ENCODE measurements at places on chromosomes 11 and 22.

DNA sequence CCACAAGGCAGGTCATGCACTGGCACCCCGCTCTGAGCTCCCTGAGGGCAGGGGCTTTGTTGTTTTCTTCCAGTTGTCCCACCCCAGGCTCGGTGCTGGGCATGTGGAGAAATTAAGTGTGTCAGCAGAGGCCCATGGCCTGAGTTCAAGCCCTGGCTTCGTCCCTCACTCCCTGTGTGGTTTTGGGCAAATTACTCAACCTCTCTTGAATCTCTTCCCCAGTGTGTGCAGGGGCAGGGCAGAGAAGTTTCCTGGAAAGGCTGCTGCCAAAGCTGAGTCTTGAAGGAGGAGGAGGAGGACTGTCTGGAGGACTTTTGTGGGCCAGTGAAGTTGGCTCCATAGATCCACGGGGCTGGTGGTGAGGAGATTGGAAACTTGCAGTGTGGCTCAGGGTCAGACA, 138.1 kb upstream of the E2F8 start:
- no peak for DNase-seq

GRCh38 chr11:35914816-35915215, 29.0 kb upstream of the LDLRAD3 start:
- no peak for DNase-seq

DNA sequence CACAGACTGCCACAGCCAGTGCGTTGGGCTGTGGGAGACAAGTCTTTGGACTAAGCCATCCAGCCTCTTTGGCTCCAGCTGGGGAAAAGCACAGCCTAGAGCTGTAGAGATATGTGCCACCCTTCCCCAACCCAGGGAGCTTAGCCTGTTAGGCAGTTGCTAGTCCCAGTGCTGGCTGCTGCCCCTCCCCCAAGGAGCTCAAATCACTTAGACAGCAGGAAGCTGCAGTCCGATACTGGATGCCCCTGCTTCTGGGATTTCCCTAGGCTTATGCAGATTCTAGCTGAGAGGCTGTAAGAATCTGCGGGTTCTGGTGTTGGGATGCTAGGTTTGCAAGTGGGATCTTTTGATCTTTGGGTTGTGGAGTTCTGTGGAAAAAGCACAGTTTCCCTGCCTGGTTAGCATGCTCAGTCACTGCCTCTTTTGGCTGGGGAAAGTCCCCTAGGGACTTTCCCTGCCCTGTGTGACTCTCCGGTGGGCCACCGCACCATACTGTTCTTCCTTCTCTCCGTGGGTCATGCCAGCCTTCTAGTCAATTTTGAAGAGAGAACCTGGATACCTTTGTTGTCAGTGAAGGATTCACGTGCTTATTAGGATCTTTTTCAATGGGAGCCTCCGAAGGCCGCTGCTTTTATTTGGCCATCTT, 792.0 kb downstream of the KCNA4 start:
- DNase-seq, result no peak

- DNase-seq, result no peak
These were observed 15.6 kb downstream of the CEP57 start for GRCh38 chr11:95805869-95806268.

- DNase-seq, result no peak
These were observed 23.1 kb downstream of the PRDM11 start for GRCh38 chr11:45169310-45170072.

DNA sequence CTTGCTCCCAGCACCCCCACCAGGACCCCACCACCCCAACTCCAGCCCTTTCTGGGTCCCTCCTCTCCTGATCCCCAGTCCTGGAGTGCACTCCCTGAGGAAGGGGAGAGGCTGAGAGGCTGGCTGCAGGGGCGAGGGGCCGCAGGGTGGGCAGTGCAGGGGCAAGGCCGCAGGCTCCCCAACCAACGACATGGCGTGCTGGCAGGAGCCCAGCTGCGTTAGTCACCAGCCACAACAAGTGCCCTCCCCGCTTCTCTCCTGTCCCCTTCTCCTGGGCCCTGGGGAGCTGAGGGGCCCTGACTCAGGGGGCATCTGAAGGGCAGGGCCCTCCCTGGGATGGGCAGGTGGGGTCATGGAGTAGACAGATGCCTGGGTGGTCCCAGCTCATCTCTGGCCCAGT, 2.3 kb downstream of the CABP7 start:
- DNase-seq, result no peak

DNA sequence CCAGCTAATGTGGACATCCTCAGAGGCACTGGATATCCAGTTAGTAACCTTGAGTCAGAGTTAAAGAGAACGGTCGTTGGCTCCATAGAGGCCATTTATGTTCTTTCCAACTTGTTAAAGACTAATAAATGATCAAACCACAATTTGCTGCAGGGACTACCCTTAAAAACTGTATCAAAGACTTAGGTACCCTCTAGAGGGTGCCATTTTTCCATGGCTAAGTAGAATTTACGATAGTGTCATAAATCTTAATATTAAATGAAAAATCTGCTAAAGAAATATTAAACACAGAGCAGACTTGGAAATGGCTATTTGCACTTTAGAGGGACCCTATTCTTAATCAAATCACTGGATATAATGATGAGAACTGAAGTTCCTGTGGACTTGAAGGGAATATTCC, 685.2 kb upstream of the CHORDC1 start:
- DNase-seq, result no peak

GRCh38 chr22:25060522-25061071, 108.1 kb downstream of the KIAA1671 start:
- no peak for DNase-seq

- DNase-seq, result no peak
These were observed 34.3 kb downstream of the MYEOV start for GRCh38 chr11:69328231-69328630.

- DNase-seq, result no peak
These were observed 33.1 kb upstream of the ETS1 start for GRCh38 chr11:128620309-128621100.

- no peak for DNase-seq
These were observed 4.1 kb downstream of the TRIM3 start for GRCh38 chr11:6469599-6469998.

DNA sequence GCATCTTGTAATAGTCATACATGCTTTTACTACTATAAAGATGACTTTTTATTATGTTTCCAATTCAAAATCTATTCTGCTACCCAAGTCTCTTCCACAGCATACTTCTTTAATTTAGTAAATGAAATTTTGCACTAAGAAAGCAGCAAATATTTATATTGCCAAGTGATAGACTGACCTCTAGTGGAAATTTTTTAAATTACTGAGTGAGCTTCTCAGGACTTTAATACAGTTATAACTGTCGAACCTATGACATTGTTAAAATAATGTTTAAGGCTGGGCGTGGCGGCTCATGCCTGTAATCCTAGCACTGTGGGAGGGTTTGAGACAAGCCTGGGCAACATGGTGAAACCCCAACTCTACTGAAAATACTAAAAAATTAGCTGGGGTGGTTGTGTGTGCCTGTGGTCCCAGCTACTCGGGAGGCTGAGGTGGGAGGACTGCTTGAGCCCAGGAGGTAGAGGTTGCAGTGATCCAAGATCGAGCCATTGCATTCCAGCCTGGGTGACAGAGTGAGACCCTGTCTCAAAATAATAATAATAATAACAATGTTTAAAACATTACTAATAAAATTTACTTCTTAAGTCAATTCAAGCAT, 27.3 kb downstream of the STK33 start:
- DNase-seq, result no peak

GRCh38 chr11:64119700-64120099, 46.2 kb downstream of the MACROD1 start:
- DNase-seq, result no peak

DNA sequence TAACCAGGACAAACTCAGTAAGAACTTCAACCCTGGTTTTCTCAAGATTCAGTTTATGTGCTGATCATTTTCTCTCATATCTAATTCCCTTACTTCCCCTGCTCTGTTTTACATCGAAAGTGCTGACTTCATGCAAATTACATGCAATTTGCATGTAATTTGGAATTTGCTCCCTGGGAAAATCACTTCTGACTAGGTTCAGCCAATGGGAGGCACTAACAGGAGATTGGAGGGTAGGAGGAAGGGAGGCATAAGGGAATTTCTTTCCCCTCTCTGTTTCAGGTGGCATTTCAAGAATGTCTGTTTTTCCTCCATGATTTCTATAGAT, 363.3 kb upstream of the CCDC90B start:
- DNase-seq, result no peak
